Epithelial cell of proximal tubule (primary cell): ENCODE measurements at places on chromosomes 7 and 10. TPM values are rescaled to one million over a fixed set of nuclear protein-coding genes. Genes with fewer than 3 reads are reported as not detected.

GRCh38 chr7:78959477-78959876 lies 494.0 kb downstream of the MAGI2 start:
- DNase-seq, result no peak

GRCh38 chr10:48649349-48649944 lies 35.2 kb upstream of the WDFY4 start:
- DNase-seq, result no peak

DNA sequence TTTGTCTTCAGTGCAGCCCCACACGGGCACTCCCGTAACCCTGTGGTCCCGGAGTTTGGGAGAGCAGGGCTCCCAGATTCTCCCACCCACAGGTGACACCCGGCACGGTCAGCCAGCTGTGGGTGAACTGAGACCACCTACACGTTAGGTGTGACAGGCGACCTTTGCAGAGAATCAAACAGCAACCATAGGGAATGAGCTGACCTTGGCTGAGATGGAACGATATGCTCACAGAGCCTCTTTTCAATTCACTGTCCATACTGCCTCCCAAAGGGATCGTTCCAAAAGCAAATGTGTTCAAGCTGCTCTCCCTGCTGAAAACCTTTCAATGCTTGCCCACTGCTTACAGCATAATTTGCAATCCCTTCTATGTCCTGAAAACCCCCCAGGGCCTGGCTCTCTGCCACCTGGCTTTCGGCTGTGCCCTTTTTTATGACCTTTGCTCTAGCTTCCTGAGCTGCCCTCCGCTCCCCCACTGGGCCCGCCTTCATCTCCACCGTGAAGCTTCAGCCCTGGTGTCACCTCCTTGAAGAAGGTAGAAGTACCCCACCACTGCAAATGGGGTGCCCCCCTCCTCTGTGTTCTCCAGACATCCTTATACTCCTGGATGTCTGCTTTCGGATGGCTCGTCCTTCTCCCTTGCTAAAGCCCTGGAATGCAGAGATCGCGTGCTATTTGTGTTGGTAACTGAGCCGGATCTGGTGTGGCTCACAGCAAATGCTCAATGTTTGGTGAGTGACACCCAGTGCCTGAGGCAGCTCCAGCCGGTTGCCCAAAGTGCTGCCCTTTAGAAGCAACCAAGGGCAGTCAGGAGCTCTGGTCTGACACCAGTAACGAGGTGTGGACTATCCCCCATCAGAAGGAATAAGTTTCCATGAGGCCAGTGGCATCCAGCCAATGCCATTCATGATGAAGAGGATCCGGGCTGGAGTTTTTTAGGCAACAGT lies 90.4 kb downstream of the KIAA1549 start:
- peak; percentile 35 for DNase-seq

- DNase-seq, result no peak
Measured at GRCh38 chr7:114426824-114427223, 12.2 kb downstream of the FOXP2 start.

- no peak for DNase-seq
Measured at GRCh38 chr10:121435099-121435875, 163.0 kb downstream of the FGFR2 start.

- no peak for DNase-seq
Measured at GRCh38 chr10:123140164-123140982, 4.6 kb downstream of the HMX3 start.

DNA sequence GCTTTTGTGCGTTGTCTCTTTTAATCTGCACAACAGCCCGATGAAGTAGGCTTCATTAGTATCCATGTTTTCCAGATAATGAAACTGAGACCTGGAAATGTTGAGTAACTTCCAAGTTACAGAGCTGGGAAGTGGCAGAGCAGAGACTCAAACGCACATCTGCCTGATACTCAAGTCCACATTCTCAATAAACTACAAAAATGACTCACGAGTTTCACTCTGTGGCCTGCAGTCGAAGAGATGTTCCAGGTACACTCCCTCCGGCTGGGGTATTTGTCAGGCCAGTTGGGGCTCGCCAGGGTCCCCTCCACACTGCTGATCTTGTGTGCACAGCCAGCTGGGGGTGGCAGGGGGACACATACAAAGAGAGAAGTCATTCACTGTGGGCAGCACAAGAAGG lies 17.7 kb upstream of the OPALIN start:
- no peak for DNase-seq

HIBADH gene
- 43.0 and 49.5 TPM in 2 replicates for total RNA-seq
